LHCN-M2 (cell line): ENCODE measurements at places on chromosomes 5 and 9.

DNA sequence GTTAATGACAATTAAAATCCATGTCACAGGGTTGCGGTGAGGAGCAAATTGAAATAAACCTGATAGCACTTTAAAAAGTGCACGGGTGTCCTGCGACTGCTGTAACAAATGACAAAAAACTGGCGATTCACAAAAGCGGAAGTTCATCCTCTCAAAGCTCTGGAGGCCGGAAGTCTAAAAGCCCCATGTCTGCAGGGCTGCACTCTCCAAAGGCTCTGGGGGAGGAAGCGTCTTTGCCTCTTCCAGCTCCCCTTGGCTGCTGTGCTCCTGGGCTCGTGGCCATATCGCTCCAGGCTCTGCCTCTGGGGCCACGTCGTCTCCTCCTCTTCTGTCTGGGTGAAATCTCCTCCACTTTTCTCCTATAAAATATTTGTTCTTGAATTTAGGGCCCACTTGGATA, 273.9 kb upstream of the IRX2 start:
- no peak for DNase-seq

- peak; percentile 19 for DNase-seq
Observed at GRCh38 chr9:99231711-99232110, 9.6 kb downstream of the SEC61B start.

GRCh38 chr9:118570066-118570465, 799.2 kb downstream of the BRINP1 start:
- DNase-seq, result no peak

DNA sequence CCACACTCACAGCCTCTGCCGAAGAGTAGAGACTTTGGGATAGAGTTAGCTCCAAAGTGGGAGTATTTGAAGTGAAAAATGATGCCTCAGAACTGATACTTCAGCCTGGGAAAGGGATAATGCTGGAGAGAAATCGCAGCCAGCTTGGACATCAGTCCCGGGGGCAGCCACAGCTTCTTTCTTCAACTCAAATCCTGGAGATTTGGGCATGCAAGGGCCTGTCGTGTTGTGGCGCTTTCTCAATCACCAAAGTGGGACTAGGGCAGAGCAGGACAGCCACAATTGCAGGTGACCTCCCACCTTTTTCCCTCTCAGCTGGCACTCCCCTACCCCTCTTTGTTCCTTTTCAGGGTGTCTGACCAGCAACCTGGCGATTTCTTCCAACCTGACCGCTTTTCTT, 70.4 kb downstream of the UBAP1 start:
- DNase-seq, result no peak

DNA sequence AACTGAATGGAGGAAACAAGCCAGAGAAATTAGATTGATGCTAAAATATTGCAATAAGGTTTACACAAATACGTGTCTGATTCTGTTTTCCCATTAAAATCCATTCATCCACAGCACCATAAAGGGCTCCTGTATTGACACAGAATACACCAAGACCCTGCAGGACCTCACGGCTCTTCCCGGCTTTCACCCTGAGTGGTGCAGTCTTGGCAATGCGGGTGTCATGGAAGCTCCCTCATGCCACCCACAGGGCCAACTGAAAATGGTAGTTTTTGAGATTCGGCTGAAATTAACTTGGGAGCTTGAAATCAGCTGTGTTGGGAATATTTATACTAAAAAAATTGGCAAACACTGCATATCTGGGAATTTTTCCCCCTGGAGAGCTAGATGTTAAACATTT, 17.3 kb upstream of the EXOC3 start:
- peak; percentile 55 for DNase-seq

DNA sequence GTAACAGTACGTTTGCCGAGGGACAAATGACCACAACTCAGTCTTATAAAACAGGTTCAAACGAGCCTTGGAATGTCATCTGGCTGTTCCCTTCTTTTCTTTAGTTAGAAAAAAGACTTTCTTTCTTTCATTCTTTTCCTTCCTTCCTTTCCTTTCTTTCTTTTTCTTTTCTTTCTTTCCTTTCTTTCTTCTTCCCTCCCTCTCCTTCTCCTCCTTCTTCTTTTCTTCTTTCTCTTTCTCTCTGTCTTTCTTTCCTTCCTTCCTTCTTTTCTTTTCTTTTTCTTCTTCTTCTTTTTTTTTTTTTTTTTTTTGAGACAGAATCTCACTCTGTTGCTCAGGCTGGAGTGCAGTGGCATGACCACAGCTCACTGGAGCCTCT, 9.7 kb upstream of the LAMC3 start:
- no peak for DNase-seq

- DNase-seq, result peak; percentile 93
Observed at GRCh38 chr5:135246923-135247795, 151.9 kb downstream of the MACROH2A1 start.

GRCh38 chr5:42108468-42108867, 183.4 kb downstream of the FBXO4 start:
- no peak for DNase-seq

- DNase-seq, result no peak
Observed at GRCh38 chr5:35056686-35057085, 8.9 kb upstream of the AGXT2 start.

- no peak for DNase-seq
Observed at GRCh38 chr9:69371001-69371400, 46.0 kb downstream of the ENTREP1 start.

DNA sequence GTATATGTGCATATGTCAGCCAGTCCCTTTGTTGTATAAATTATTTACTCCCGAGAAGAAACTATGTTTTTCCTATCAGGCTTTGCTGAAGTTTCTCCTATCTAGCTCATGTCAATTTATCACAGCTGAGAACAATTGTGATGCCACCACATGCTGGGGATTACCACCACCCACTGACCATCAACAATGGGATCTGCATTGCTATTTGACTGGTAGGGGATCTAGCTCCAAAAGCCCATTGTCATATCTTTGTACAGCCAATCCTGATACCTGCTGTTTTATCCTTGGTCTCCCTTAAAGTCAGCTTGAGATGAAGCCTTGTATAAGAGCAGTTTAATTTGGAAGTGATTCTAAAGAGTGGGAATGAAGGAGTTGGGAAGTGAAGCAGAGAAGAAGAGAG, 53.9 kb upstream of the KCNN2 start:
- no peak for DNase-seq

DNA sequence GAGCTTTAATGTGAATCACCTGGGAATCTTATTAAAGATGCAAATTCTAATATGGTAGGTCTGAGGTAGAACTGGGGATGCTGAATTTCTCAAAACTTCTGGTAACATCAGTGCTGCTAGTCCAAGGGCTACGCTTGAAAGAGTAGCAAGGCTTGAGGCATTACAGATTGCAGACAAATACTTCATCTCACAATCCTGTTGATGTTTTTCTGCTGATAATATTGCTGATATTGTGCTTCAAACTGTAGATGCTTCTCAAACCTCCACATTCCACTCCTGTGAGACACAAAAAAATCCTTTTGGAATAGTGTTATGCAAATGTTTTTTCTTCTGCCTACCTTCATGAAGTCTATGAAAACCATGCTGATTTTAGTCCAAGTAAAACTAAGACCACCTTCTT, 139.5 kb downstream of the SAXO1 start:
- DNase-seq, result no peak

DNA sequence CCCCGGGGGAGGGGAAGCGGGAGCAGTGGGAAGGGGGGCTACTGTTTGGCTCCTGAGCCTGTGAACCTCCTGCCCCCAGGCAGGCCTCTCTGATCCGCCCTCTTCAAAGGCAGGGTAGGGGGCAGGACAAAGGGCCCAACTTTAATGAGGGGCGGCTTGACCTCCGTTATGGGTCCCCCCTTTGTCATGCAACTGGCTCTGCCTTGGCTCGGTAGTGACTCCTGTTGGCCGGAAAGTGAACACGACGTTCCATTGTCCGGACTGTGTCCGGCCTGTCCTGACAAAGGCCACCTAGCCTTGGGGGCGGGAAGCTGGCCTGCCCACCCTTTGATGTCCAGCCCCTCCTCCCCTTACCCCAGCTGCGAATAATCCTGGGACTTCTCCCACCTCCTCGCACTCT, 1.3 kb downstream of the CDX1 start:
- DNase-seq, result no peak

GRCh38 chr9:19140259-19140658, 13.0 kb upstream of the PLIN2 start:
- DNase-seq, result no peak

- peak; percentile 79 for DNase-seq
Observed at GRCh38 chr5:102715082-102715807, 39.9 kb upstream of the PAM start.

- peak; percentile 96 for DNase-seq
Observed at GRCh38 chr5:32504989-32505596, 60.6 kb upstream of the ZFR start.

DNA sequence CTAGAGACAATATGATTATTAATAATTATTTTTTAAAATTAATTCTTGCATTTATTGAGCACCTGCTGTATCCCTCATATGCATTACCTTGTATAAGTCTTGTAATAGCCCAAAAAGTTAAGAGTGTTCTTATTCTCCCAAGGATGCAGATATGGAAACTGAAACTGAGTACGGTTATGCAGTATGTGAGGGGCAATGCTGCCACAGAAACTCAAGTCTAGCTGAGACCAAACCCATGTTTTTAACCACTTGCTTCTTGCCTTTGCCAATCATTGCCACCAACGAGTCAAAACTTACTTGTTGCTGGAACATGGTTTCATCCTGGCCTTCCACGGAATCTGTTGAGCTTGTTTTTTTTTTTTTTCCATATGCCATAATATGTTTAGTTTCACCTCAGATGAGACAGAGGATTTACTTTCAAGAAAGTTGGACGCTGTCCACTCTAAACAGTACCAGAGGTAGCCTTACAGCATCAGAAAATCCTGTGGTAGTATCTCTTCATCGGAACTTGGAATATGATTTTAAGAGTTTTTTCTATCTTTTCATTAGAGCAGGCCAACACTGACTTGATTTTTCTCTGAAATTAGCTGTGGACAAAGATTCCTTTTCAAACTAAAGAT, 27.9 kb downstream of the DOCK8 start:
- DNase-seq, result peak; percentile 7

GRCh38 chr5:144237851-144238250, 67.2 kb downstream of the KCTD16 start:
- DNase-seq, result peak; percentile 50

DNA sequence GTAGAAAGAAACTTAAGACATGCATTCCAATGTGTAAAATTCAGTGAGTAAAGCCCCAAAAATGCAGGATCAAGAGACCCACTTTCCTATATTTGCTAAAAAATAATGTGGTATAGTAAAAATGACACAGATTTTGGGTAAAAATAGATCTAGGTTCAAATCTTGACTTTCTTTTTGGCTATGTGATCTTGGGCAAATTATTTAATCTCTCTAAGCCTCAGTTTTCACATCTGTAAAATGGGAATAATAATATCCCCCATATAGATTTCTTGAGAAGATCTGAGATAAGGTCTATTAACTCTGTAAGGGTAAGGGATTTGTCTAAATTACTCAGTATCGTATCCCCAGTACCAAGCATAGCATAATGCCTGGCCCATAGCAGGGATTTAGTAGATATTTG, 172.3 kb downstream of the CARTPT start:
- no peak for DNase-seq

GRCh38 chr9:87479801-87480201, 17.9 kb upstream of the DAPK1 start:
- DNase-seq, result peak; percentile 87

GRCh38 chr9:127132921-127133647, 10.6 kb upstream of the ANGPTL2 start:
- DNase-seq, result peak; percentile 44

- DNase-seq, result peak; percentile 56
Observed at GRCh38 chr5:77066823-77067442, 20.2 kb downstream of the ZBED3 start.
